ENCODE measurements at places on chromosomes 16 and 17. TPM values are rescaled to one million over a fixed set of nuclear protein-coding genes. Genes with fewer than 3 reads are reported as not detected.

Gene SEZ6L2
- total RNA-seq: 15.2 TPM

Gene CCL4
- not detected for total RNA-seq

Gene COX6A2
- not detected for total RNA-seq

Gene FOXN1
- not detected for total RNA-seq

Gene CD300LG
- total RNA-seq: not detected

Gene RRN3
- 47.8 TPM for total RNA-seq

Gene PPP1R27
- total RNA-seq: not detected

Gene ZNF19
- 3.9 TPM for total RNA-seq

Gene PPM1E
- under 0.01 TPM for total RNA-seq

Gene MT1A
- 2.4 TPM for total RNA-seq

Gene NXPH3
- total RNA-seq: 0.19 TPM

Gene BICDL2
- total RNA-seq: not detected

Gene MMP25
- total RNA-seq: 0.06 TPM

Gene CYGB
- 3.7 TPM for total RNA-seq

Gene TMEM114
- total RNA-seq: not detected

Gene B3GNT9
- total RNA-seq: 85.0 TPM

Gene PRR29
- not detected for total RNA-seq

Gene CCL16
- total RNA-seq: not detected

Gene RNF227
- total RNA-seq: 6.9 TPM

Gene HOXB1
- total RNA-seq: not detected

Gene GUCY2D
- not detected for total RNA-seq

Gene KPNA2
- total RNA-seq: 387 TPM

Gene ALOX15B
- 0.17 TPM for total RNA-seq

Gene SLFN12L
- 0.19 TPM for total RNA-seq

Gene KRTAP1-1
- total RNA-seq: not detected

Gene RPAIN
- total RNA-seq: 29.4 TPM

Gene RTN4RL1
- 0.64 TPM for total RNA-seq

Gene SLX1B
- total RNA-seq: 49.4 TPM

Gene PRKCB
- not detected for total RNA-seq

Gene NDRG4
- total RNA-seq: 7.6 TPM

Gene RAB40C
- total RNA-seq: 13.3 TPM

Data from LHCN-M2 (cell line).